ENCODE measurements at places on chromosomes 5 and 9.

DNA sequence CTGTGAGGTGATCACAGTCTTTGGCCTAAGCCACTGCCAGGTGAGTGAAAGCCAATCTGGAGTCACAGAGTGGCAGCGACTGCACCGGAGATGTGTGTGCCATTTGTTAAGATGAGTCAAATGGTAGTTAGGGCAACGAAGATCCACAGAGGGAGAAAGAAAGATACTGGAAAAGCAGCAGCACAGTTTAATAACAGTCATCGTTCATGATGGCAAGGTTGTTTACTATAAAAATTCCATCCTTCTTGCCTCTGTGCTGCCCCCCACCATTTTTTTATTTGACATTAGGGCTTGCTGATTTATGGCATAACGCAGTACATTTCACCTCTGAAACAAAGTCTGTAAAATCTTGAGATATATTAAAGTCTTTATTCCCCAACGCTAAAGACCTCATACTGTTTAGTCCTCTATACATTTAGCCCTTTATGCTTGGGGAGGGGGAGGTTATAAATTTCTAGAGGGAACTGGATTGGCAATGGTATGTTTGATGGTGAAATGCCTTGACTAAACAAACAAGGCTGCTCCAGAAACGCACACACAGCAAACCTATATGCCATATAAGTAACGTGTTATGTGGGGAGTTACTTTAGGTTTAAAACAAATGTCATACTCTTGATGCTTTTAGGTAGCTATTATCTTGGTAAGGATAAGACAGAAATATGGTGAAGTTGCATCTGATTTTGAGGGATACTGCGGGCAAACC, 55.8 kb upstream of the ABL1 start:
- no peak for DNase-seq

GRCh38 chr5:43038496-43038989, 1.6 kb downstream of the ANXA2R start:
- DNase-seq: peak; percentile 58

DNA sequence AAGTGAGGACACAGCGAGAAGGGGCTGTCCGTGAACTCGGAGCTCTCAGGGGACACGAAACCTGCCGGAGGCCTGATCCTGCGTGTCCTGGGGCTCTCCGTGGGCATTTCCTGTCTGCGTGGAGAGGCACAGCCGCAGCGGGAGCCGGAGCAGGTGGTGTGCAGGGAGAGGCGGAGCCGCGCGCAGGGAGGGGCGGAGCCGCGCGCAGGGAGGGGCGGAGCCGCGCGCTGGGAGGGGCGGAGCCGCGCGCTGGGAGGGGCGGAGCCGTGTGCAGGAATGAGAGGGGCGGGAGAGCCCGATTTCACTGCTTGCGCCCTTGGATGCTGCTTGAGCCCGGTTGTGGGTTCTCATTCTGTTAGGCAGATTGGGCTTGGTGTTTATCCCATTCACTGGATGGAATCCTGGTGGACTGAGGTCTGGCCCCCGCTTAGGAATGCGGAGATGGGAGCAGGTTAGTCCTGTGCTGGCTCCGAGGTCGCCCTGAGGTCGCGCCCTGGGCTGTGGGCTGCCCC, 26.7 kb downstream of the NDUFS6 start:
- no peak for DNase-seq

DNA sequence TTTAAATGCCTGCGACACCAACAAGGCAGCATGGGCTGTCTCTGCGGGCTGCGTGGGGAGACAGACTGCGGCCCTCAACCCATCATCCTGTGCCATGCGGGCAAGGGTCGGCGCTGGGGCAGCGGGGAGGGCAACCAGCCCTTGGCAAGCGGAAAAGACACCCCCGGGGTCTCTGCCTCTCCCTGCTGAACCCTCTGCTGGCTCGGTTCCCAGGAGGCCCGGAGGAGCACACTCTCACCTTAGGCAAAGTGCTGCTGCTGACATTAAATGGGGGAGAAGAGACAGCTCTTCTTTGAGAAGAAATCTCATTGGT, 129.6 kb upstream of the PPP1R26 start:
- DNase-seq: no peak

- no peak for DNase-seq
These were observed 84.2 kb downstream of the CAVIN4 start for GRCh38 chr9:100662122-100662521.

- DNase-seq: no peak
These were observed 17.6 kb downstream of the CAMK2A start for GRCh38 chr5:150271923-150272322.

- DNase-seq: no peak
These were observed 88.0 kb downstream of the SLC44A1 start for GRCh38 chr9:105332471-105332870.

DNA sequence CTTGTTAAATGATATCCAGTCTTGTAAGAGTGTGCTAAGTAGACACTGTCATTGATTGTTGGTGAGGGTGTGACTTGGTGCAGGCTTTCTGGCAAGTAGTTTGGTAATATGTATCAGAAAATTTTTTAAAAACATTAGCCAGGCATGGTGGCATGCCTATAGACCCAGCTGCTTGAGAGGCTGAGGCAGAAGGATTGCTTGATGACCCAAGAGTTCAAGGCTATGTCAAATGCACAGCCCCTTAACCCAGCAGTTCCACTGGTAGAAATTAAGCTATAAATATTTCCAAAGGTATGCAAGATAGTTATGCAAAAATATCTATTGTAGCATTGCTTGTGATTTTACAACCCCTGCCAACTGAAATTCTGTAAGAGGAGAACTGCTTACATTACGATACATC, 24.2 kb downstream of the ZBTB43 start:
- DNase-seq: no peak

- no peak for DNase-seq
These were observed 784 bp upstream of the MSANTD3 start for GRCh38 chr9:100426189-100426529.

GRCh38 chr9:76438841-76439588, 20.0 kb upstream of the GCNT1 start:
- DNase-seq: no peak

DNA sequence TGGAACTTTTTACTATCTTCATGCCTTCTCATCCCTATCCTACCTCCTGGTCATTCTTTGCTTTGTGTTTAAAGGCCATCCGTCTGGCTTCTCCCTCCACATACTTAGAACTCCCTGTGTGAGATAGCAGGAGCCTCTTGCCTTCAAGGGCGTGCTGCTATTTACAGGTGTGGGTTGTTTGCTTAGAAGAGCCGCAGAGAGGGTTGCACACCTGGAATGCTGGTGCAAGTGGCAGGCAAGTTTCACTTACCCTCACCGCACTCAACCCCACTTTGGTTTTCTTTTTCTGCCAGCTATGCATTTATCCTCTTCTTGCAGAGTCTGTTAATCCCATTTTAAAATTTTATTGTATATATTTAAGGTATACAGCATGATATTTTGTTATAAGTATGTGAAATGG, 12.6 kb downstream of the SKP2 start:
- DNase-seq: no peak

GRCh38 chr5:147555176-147555575, 45.3 kb upstream of the DPYSL3 start:
- no peak for DNase-seq

GRCh38 chr5:25905646-25906045, 1132.7 kb downstream of the CDH9 start:
- no peak for DNase-seq

DNA sequence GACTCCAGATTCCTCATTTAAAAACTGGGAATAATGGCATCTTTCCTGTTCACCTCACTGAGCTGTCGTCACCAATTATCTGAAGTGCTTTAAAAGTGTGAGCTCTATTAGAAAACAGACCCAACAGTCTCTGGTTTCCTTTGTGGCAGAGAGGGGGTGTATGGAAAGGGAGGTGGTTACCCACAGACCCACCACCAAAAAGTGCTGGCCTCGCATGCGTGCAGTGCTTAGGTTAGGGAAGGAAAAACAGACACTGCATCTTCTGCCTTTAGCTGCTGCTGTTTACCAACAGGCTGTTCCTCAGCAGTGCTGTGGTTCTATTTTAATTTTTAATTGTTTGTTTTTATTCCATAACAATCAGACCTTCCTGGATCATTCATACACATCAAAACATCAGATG, 249.6 kb downstream of the PIK3R1 start:
- no peak for DNase-seq

GRCh38 chr5:137611794-137612435, 112.8 kb upstream of the SPOCK1 start:
- no peak for DNase-seq

GRCh38 chr5:173411791-173412555, 83.8 kb upstream of the STC2 start:
- DNase-seq: no peak
